ENCODE measurements at places on chromosomes 2 and 18.

- DNase-seq: no peak
Observed at GRCh38 chr18:68024716-68025115, 508.2 kb upstream of the DSEL start.

DNA sequence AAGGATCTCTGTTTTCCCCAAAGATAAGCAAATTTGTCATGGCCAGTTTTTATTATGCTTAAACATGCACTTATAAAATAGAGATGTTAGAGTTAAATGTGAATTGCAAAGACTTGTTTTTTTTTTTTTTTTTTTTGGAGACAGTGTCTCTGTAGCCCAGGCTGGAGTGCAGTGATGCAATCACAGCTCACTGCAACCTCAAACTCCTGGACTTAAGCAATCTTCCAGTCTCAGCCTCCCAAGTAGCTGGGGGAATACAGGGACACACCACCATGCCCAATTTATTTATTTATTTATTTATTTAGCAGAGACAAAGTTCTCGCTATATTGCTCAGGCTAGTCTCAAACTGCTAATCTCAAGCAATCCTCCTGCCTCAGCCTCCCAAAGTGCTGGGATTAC lies 15.1 kb downstream of the PHOSPHO2 start:
- no peak for DNase-seq

DNA sequence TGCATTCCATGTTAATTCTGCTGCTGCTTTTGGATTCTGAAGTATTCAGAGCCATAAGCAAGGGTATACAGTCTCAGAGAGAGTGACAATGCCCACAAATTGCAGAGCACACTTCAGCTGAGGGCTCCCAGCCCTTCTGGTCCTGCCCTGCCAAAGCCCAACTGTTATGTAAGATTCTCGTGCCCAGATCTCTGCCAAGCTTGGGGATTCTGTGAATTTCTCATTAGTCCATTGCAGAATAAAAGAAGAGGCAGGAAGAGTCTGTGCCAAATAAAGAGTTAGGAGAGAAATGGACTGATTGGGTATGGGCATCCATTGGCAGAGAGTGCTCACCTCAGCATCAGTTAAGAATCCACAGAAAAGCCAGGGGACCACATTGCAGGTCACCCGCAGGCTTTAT lies 112.0 kb upstream of the PNPT1 start:
- no peak for DNase-seq

DNA sequence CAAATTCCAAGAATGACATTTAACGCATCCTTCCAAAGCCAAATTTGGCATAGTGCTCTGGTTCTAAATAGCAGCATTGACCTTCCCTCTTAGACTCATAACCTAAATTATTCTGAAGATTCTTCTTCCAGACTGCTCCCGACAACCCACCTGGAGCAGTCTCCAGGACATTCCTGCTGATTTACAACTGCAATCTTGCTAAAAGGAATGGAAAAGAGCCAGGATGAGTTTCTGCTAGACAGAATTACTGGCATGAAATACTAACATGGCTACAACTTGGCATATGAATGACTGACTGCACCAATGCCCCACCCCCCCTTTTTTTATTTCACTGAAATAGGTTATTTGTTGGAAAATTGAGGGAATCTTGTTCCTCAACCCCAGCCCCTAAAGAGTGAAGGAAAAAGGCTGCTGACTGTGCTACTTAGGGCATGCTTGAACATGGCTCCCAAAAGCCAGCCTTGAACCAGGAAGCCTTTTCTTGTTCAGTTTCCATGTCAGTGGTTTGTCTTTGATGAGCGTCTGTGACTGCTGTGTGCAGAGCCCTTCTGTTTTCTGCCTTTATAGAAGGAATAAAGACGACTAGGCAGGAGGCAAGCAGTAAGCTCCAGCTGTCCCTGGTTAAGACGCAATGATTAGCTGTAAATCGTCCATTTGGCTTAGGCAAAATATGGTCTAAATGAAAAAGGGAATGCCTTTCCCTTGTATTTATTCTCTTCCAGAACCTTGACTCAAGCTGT lies 47.4 kb upstream of the ITGB6 start:
- DNase-seq: no peak
